NCI-H774 (cell line): ENCODE measurements at places on chromosomes 6 and 20.

DNA sequence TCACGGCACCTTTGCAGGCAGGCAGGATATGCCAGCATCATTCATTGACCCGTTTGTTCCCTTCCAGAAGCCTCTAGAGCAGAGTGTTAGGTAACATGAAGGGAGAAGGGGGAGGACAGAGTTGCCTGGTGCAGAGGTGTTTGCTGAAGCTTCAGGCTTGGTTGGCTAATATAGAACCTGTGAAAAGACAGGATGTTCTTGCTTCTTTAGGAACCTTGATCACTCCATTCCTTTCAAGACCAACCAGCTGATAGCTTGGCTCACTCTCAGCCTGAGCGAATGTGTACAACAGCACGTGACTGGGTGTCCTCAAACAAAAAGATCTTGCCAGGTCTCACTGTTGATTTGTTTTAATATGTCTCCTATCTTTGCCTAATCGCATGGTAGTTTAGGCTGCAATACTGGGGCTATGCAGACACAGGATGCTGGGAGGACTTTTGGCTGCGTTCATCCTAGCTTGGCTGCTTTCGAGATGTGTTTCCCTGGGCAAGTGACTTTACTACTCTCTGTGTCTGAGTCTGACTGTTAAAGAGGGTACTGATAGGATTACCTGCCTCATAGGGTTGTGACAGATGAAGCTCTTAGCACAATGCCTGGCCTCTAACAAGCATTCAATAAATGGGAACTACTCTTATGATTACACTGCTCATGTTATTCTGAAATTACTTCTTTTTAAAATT, 16.0 kb downstream of the SHLD1 start:
- DNase-seq, result no peak

GRCh38 chr6:151553416-151554165, 59.8 kb downstream of the CCDC170 start:
- no peak for DNase-seq

DNA sequence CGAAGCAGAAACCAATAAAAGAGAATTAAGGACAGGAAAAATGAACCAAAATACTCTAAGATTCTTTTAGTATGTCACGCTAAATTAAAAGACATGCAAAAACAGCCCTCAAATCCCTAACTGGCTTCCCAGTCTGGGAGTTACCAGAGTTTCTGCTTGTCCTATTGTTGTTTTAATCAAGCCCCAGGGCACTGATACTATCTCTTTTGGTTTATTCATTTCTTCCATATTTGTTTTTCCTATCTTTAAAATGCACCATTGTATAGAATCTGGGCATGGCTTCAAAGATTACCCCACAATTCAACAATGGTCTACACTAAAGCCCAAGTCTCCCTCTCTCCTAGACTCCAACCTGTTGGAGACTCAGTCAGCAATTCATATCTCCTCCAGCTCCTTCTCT, 169.1 kb downstream of the MYLK4 start:
- no peak for DNase-seq

DNA sequence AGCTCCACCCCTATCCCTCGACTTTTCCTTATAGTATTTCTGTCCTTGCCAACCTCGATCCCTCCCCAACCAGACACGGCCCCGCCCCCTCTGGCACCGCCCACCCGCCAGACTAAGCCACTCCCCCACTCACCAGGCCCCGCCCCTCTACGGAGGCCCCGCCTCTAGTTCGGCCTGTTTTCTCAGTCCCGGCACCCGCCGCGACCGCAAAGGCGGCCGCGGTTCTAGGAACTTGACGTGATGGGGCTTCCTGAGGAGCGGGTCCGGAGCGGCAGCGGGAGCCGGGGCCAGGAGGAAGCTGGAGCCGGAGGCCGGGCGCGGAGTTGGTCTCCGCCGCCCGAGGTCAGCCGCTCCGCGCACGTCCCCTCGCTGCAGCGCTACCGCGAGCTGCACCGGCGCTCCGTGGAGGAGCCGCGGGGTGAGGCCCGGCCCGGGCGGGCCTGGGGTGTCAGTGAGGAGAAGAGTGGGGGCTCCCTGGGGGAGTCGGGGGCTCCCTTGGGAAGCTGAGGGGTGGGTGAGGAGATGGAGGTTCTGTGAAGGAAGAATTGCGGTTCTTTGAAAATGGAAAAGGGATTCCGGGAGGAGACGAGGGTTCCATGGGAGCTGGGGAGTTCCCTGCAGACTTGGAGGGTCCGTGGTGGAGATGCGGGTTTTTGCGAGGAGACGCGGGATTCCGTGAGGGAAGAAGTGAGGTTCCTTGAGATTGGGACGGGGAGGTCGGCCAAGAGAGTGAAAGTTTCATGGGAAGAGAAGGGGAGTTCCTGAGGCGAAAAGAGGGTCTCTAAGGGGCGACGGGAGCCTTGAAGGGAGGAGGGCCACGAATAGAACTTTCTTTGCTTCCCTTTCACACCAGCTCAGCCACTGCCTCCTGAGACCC, at the start of gene ACSS2:
ACSS2 (plus strand) TSS at position 207 of the 877 bp plus-strand sequence; CDS start at position 241, 34 bp downstream.
- DNase-seq, result no peak

- DNase-seq, result no peak
These were observed 1.7 kb upstream of the SLC22A2 start for GRCh38 chr6:160260367-160260766.

- DNase-seq, result no peak
These were observed 23.7 kb downstream of the MLIP start for GRCh38 chr6:54134935-54135334.

DNA sequence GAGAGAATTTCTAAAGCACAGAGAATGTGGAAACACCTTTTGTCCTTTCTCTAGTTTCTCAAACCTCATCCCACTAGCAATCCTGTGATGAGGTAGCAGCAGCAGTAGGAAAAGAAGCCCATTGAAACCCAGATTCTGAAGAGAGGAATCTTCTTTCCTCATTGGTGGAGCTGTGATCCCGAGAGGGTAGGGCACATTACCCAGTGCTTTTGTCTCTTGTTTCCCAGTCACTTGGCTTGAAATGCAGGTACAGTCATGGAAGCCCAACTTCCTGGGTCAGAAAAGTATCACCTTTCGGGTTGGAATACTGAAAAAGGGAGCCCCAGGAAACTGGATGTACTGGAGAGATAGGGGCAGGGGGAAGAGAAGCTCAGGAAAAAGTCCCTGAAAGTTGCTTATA, 417.4 kb downstream of the TBC1D32 start:
- no peak for DNase-seq

DNA sequence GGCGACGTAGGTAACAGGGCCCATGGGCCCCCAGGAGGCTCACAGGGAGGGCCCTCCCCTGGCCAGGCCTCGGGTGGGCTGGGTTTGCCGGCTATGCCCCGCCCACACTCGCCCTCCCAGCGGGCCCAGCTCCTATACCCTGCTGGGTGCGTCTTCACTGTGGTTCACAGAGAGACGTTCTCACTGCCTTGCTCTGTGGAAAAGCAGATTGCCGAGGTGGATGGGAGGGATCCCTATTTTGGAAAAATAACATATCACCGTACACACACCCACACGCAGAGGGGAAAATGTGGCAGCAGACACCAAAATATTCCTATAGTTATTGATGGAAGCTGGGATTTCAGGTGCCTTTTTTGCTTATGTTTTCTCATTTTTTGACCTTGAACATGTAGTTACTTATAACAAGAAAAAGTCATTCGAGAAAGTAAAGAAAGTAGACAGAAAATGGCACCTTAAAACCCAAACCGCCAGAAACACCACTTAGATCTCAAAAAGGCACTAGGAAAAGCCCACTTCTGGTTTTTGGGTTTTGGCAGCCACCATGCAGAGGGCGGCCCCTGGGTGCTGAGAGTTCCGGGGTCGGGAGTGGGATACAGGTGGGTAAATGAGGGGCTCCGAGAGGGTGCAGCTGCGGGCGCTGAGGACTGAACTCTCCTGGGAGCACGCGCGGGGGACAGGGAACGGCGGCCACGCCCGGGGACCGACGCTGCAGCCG, 49.4 kb downstream of the TMEM242 start:
- peak; percentile 66 for DNase-seq

GRCh38 chr6:144278659-144279314, 6.3 kb upstream of the UTRN start:
- DNase-seq, result no peak

- DNase-seq, result no peak
These were observed 211.0 kb downstream of the NFATC2 start for GRCh38 chr20:51331481-51331880.

DNA sequence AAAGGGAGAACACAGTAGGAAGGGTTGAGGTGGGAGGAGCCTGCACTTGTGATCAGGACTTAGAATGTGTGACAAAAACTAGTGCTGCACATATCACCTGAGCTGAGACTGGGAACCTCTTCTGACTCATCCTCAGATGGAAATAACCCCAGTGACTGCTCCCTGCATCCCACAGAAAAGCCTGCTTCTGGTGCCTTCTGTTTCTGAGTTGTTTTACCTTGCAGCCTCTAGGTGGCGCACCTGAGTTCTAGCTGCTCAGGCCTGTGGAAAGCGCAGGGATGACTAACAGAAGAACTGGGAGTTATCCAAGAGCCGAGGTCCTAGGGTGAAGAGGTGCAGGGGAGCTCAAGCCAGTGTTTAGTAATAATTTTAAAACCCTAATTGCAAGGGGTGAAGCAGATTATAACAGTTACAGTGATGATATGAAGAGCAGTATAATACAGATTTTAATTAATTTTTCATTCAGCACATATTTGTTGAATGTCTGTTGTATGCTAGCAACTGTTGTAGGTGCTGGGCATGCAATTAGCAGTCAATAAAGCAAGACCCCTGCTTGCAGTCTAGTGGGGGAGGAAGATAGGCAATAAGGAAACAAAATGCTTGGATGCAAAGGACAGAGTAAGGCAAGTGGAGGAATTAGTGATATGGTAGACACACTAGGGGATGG, 302.5 kb downstream of the DHX35 start:
- DNase-seq, result peak; percentile 56

DNA sequence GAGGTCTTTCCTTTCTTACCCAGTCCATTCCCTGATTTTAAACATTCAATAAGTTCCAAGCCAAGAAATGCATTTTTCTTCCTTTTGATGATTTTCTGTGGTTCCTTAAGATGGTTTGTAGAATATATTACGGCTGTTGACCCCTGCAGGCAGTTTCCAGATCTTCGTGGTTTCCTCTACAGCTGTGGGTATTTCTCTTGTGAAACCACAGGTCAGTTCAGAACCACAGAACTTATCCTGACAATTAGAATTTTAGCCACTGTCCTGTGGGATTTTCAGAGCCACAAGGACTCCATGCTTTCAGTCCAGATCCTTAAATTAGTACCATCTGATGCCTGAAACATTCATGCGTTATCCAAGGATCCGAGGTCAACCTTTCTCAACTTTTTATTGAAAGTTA, 29.7 kb upstream of the EXOC2 start:
- DNase-seq, result no peak

DNA sequence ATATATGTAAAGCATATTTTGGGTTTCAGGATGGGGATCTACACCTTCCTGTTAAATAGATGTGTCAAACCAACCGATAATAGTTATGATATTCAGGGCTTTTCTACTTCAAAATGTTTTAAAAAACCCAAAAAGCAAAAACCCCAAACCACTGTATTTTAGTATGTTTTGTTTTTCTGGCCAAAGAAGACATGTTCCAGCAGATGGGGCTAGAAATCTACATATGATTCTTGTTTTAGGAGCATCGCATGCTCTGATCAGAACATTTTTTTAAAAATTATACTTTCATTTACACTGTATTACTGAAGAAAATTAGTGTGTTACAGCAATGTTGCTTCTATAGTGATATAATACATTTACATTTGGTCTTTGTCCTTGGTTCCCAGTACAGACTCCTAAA, 11.0 kb downstream of the RMND1 start:
- no peak for DNase-seq

- no peak for DNase-seq
These were observed 103.2 kb downstream of the RIN2 start for GRCh38 chr20:19861147-19861759.

- DNase-seq, result no peak
These were observed 41.8 kb downstream of the SESN1 start for GRCh38 chr6:109052852-109053251.

- no peak for DNase-seq
These were observed 63.1 kb upstream of the UNC93A start for GRCh38 chr6:167227984-167228383.

- DNase-seq, result no peak
These were observed 133.4 kb upstream of the DTNBP1 start for GRCh38 chr6:15796130-15796771.

- DNase-seq, result no peak
These were observed 6.8 kb downstream of the SCAND1 start for GRCh38 chr20:35947489-35947888.

- no peak for DNase-seq
These were observed 579.2 kb downstream of the EPM2A start for GRCh38 chr6:145155873-145156782.

DNA sequence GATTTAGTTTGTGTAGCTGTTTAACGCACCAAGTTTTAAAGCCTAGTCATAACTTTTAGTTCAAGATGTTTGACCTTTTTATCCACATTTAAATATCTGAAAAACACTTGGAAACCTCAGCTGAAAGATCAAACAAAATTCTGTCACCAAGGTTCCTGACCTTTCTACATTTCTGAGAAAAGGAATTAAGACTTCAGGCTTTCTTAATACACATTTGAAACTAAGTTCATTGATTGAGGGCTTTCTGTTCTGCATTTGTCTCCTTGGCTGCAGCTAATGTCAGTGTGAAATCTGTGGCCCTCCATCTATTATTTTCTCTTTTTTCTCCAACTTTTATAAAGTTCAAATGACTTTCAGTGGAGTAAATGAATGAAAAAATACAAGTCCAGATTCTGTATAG, 22.7 kb upstream of the FBXL4 start:
- no peak for DNase-seq
